ENCODE measurements at places on chromosomes 6 and 20. TPM values are rescaled to one million over a fixed set of nuclear protein-coding genes. Genes with fewer than 3 reads are reported as not detected.

DNA sequence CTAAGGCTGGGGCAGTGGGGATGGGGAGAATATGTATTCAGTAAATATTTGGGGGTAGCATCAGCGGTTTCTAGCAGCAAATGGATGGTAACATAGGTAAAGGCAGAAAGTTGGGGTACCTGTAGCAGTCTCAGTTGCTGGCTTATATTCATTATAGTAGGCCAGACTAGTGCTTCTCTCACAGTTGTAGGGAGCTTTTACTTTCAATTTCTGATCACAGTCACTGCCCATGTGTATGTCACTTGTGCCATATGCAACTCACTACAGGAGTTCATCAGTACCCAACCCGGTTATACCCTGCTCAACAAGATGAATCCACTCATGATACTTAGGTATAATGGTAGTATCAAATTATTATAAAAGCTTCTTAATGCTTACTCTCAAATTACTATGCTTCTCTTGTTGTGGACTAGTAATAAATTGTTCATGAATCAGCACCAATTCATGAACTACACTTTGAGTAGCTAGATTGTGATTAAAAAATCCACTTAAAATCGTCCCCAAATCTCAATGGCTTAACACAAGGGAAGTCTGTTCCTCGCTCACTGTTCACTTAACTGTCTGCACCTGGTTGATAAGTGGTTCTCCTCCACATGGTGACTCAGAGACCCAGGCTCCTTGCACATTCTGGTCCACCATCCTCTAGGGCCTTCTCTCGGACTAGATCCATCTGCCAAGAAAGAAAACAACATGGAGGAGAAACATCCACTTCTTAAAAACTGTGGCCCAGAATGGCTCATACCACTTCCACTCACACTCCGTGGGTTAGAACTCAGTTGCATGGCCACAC lies 31.3 kb upstream of the MYLIP start:
- no peak for DNase-seq

- DNase-seq: no peak
Observed at GRCh38 chr6:121042766-121043165, 291.5 kb downstream of the TBC1D32 start.

- DNase-seq: no peak
Observed at GRCh38 chr6:48249071-48249470, 138.1 kb upstream of the PTCHD4 start.

Gene HSPA1L
- 0.68 TPM for total RNA-seq

Gene MATN4
- total RNA-seq: 0.10 TPM

Data from RPMI7951 (cell line).